ENCODE measurements at places on chromosomes 5 and 9. TPM values are rescaled to one million over a fixed set of nuclear protein-coding genes. Genes with fewer than 3 reads are reported as not detected.

DNA sequence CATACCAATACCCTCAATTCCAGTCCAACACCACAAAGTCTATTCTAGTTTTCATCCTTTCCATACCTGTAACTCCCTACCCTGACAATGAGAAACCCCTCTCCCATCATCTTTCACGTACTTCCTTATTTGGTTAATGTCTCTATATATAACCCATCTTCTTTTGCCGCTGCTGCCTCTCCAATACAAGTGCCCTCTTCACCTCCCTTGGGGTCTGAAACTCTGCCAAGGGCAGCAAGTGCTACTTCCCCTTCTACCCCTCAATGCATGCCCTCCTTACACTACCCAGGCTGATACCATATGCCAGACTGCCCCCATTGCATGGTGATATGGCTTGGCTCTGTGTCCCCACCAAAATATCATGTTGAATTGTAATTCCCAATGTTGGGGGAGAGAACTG is 24.4 kb upstream of the SMIM15 start:
- H3K27me3 ChIP-seq, result peaks cover 5% of the 10 kb centered on the region
- no peak for DNase-seq
- no peak overlapping the region for H3K27ac ChIP-seq
- H3K4me1 ChIP-seq, result no peaks in the 10 kb centered on the region
- H3K36me3 ChIP-seq, result peaks cover 7% of the 10 kb centered on the region
- H3K4me3 ChIP-seq, result no peak overlapping the region

DNA sequence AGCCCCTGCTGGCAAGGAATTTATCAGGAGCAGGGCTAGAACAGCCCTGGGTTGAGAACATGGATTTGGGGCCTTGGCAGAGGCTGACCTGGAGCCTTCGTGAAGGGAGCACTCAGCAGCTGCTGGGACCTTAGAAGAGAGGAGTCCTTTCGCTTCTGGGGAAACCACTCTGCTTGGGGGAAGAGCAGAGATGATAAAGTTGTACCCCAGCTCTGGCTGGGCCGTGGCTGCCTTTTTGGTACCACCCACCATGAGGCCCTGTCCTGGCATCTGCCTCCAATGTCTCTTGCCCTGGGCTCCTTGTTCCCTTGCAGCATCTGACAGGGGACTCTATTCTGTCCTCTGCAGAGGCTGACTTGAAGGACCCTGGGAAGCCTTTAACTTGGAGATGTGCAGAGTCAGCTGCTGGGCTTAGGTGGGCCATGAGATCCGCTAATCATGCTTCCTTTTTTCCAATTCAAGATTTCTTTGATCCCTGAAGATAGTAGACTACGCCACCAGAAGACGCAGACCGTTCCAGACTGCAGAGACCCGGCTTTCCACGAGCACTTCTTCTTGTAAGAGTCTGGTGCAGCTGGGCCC is 20.2 kb downstream of the RGS3 start:
- no peak for DNase-seq
- H3K27me3 ChIP-seq, result no peaks in the 10 kb centered on the region
- no peaks in the 10 kb centered on the region for H3K36me3 ChIP-seq
- H3K4me3 ChIP-seq, result no peak overlapping the region
- H3K27ac ChIP-seq, result no peak overlapping the region
- H3K4me1 ChIP-seq, result peaks cover 22% of the 10 kb centered on the region

GRCh38 chr5:122691931-122692330 is 82.9 kb upstream of the SNX2 start:
- no peak overlapping the region for H3K27ac ChIP-seq
- DNase-seq, result no peak
- H3K27me3 ChIP-seq, result no peaks in the 10 kb centered on the region
- no peak overlapping the region for H3K4me3 ChIP-seq

GRCh38 chr9:33437898-33438297 is 9.5 kb downstream of the AQP3 start:
- no peak overlapping the region for H3K4me3 ChIP-seq
- no peaks in the 10 kb centered on the region for H3K36me3 ChIP-seq
- H3K27me3 ChIP-seq, result peaks cover 2% of the 10 kb centered on the region
- H3K4me1 ChIP-seq, result peaks cover 9% of the 10 kb centered on the region

GRCh38 chr5:179250561-179251225 is 94.6 kb downstream of the ADAMTS2 start:
- DNase-seq, result no peak
- H3K27ac ChIP-seq, result no peak overlapping the region
- no peaks in the 10 kb centered on the region for H3K36me3 ChIP-seq
- H3K27me3 ChIP-seq, result peaks cover 7% of the 10 kb centered on the region

DNA sequence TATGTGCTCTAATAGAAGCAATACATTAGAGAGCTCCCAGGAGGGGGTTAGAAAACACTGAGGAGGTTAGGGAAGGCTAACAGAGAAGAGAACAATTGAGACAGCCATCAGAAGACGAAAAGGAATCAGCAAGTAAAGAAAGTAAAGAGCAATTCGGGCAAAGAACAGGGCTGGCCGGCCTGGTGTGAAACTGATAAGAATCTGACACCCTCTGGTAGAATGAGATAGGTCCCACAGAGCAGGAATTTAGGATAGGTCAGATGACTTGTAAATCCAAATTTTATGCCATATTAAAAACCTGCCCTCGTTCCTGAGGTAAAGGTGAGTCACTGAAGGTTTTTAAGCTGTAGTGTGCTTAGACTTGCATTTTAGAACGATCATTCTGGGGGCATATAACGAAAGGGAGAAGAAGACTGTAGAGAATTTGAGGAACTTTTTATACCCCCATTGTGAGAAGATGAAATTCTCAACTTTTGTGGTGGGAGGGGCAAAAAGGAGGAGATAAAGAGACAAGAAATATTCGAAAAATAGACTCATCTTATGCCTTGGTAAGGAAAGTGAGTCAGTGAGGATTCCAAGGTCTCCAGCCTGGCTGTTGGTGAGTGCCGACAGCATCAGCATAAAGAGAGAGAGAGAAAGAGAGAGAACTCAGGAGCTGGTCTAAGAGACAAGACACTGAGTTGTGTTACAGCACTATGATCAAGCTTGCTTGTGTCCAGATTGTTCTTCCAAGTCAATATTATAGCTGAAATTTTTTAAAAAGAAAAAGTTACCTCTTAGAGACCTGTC is 51.3 kb downstream of the TMEM167A start:
- H3K27ac ChIP-seq, result no peak overlapping the region
- H3K4me1 ChIP-seq, result peaks cover 9% of the 10 kb centered on the region
- peaks cover 1% of the 10 kb centered on the region for H3K27me3 ChIP-seq
- no peak for DNase-seq

DNA sequence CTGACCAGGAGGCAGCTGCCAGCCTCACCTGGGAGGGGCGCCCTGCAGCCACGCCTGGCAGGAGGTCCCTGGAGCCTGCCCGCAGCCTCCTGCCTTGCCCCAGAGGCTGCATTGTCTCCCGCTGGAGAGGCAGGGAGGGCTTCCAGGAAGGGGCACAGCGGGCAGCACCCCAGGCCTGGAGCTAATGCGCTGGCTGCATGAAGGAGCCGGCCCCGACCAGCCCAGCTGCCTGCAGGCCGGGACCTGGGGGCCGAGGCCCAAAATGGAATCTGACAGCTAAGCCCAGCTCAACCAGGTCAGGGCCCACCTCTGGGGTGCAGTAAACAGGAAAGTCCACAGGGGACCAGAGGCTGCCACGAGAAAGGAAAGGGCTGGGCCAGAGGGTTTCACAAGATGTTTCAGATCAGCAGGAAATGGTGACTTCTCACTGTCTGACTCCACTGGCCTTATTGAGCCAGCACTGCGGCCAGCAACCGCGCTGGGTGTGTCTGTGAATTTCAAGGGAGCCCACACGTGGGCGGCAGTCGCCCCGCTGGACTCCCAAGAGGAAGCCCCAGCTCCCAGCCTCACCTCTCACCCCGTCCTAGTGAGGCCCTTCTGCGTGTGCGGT is 18.6 kb upstream of the NOTCH1 start:
- peaks cover 17% of the 10 kb centered on the region for H3K4me1 ChIP-seq
- no peak overlapping the region for H3K27ac ChIP-seq
- no peaks in the 10 kb centered on the region for H3K36me3 ChIP-seq
- no peak overlapping the region for H3K4me3 ChIP-seq

GRCh38 chr5:40781843-40782409 is 16.2 kb downstream of the PRKAA1 start:
- no peak overlapping the region for H3K4me3 ChIP-seq
- no peaks in the 10 kb centered on the region for H3K36me3 ChIP-seq
- no peaks in the 10 kb centered on the region for H3K27me3 ChIP-seq
- H3K4me1 ChIP-seq, result peaks cover 64% of the 10 kb centered on the region

- H3K4me3 ChIP-seq, result no peak overlapping the region
- no peaks in the 10 kb centered on the region for H3K4me1 ChIP-seq
- no peak overlapping the region for H3K27ac ChIP-seq
- peaks cover 2% of the 10 kb centered on the region for H3K27me3 ChIP-seq
Measured at GRCh38 chr9:125732562-125732961, 14.6 kb upstream of the PBX3 start.

GRCh38 chr9:20276762-20277161 is 345.5 kb downstream of the MLLT3 start:
- DNase-seq, result no peak
- H3K4me1 ChIP-seq, result peaks cover 3% of the 10 kb centered on the region
- no peaks in the 10 kb centered on the region for H3K27me3 ChIP-seq

DNA sequence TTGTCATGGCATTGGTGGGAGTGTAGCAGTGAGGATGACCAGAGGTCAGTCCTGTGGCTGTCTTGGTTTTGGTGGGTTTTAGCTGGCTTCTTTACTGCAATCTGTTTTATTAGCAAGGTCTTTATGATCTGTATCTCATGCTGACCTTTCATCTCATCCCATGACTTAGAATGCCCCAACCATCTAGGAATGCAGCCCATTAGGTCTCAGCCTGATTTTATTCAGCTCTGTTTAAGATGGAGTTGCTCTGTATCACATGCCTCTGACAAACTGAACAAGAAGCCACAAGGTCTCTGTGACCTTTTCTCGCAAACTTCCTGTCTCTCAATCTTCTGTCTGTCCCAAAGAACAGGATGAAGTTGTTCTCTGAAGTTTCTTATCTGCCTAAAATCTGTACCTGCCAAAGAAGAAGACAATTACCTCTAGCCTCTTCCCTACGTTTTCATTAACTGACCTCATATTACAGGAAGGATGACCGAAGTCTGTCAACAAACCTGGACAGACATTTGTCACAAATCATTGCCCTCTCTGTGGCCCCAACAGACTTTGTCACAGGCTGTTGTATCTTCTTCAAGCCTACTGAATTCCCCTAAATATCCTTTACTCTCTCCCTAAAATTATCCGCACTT is 284.2 kb upstream of the SEMA6A start:
- H3K4me3 ChIP-seq, result no peak overlapping the region
- no peak overlapping the region for H3K27ac ChIP-seq
- H3K36me3 ChIP-seq, result no peaks in the 10 kb centered on the region
- H3K4me1 ChIP-seq, result no peaks in the 10 kb centered on the region
- no peaks in the 10 kb centered on the region for H3K27me3 ChIP-seq

DNA sequence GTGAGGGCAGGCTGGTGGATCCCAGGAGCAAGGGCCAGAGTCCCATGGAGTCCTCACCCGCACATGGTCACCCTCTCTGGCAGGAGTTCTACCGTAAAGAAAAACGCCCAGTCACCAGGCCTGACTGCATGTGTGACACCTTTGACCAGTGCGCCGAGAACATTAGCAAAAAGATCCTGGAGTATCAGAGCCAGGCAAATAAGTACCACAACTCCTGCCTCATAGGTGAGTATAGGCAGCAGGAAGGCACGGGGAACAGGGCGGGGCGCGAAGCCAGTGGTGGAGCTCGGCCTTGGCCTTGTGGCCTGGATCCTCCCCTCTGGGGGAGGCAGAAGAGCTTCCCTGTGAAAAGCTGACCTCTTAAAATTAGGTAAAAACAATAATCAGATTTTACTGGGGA is 45.4 kb upstream of the TDRD7 start:
- H3K36me3 ChIP-seq, result peaks cover 52% of the 10 kb centered on the region
- no peaks in the 10 kb centered on the region for H3K27me3 ChIP-seq
- no peak overlapping the region for H3K27ac ChIP-seq
- no peak for DNase-seq
- no peak overlapping the region for H3K4me3 ChIP-seq

TAF11L5 gene
- total RNA-seq, result not detected

BTNL3 gene
- total RNA-seq, result not detected
